ENCODE measurements at places on chromosomes 3 and 15.

DNA sequence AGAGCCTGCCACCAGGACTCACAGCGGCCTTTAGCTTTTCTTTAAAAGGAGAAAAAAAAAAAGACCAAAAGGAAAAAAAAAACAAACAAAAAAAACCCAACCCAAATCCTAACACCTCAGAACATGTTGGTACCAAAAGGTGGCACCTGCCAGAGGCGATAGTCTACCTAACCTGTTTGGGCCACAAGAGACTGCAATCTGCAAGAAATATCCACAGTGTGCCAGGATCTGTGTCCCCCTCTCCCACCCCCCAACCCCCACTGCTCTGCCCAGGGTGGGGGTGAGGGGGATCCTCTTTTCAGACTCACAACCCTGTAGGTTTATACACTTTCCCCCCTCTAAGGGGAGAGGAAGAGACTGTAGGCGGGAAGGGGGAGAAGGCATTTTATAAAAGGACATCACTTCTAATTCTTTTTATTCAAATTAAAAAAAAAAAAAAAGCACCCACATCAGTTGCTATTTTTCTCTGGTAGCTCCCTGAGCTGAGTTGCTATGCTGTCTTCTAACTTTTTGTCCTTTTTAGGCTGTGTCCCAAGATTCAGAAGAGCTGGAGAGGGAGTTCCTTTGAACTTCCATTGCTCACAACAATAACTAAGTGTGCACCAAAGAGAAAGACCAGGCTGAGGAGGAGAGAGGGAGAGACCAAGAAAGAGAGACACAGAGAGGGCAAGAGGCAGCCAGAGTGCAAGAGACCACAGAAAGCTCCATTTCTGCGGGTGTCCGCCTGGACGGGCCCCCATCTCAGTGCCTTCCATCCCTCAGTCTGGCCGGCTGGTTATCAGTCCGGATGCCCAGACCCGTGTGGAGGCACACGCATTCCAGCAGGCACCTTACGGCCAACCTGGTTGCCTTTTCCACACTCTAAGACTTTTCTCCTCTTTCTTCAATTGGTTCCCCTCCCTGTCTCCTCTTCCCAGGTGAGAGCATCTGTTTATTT is 48.9 kb downstream of the TLE3 start:
- DNase-seq: no peak

- no peak for DNase-seq
These were observed 204.3 kb downstream of the SUCLG2 start for GRCh38 chr3:67450153-67450552.

DNA sequence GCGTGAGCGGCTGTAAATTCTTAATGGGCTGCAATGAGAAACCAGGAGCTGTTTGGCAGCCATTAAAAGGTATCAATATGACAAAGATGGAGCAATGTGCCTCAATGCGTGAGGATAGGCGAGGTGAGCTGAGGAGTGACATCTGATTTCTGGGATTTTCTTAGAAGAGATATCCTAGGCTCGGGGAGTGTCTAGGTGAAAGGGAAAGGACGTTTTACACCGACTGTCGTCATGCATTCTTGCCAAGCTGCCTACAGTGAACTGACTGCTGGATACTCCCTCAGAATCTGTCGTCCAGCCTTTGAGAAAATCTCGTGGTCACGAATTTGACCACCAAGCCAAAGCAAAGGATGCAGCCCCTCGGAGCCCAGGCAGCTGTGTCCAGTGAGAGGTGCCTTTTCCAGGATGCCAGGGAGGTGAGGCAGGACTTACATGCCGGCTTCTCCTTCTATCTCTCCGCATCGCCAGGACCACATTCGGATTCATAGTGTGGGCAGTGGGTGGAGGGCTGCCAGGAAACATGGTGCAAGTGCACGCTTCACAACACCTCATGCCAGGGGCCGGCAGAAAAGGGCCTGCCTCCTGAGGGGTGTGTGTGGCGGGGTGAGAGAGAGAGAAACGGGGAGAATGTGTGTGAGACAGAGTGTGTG is 80.3 kb upstream of the ABHD17C start:
- DNase-seq: no peak

GRCh38 chr3:104347291-104347690 is 1019.4 kb upstream of the ALCAM start:
- no peak for DNase-seq

GRCh38 chr3:193344486-193344885 is 34.1 kb downstream of the ATP13A5 start:
- no peak for DNase-seq

DNA sequence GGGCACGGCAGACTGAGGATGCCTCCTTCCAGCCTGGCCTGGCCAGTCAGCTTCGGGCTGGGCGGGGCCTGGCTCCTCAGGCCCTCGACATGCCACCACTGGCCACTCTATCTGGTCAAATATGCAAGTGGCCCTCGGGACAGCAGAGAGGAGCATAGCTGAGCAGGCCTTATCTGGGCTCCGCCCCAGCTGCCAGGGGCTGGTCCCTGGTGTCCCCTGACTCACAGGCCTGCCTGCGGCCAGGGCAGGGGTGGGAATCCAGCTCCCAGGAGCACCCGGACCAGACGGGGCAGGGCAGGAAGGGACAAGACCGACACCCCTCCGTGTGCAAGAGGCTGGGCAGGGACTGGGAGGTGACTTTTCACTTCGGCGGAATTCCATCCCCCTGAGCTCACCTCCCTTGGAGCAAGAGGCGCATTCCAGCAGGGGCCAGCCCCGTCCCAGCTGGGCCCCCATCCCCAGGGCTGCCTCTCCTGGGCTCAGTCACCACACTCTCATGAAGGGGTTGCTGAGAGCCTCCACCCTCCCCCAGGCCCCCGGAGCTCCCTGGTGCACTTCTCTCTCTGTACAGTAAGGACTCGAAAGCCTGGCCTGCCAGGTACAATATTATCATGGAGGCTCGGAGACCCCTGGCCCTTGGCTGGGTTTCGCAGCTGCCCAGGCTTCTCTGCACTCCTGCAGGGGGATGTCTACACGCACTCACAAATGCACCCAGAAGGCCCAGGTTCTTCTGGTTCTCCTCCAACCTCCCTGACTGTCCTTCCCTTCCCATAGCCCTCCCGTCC is 29.5 kb downstream of the WNT7A start:
- no peak for DNase-seq

- DNase-seq: no peak
These were observed 1.6 kb downstream of the FAM174B start for GRCh38 chr15:92653836-92654539.

GRCh38 chr15:41849204-41849603 is 10.6 kb downstream of the PLA2G4B start:
- DNase-seq: no peak

DNA sequence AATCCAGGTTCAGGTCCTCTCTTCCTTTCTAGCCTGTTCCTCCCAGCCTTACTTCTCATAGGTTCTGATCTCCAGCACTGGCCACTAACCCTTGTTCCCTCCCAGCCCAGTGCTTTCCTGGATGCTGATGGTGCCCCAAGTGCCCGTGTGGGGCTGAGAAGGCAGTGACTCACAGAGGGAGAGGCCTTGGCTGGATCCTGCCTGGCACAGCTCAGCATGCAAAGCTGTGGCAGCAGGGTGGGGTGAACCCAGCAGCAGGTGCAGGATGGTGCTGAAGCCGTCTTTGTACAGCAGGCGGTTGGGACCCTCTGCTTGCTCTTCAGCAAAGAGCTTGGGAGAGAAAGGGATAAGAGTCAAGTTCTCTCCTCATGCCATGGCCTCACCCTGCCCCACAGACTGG is 7.6 kb downstream of the LPCAT4 start:
- no peak for DNase-seq

DNA sequence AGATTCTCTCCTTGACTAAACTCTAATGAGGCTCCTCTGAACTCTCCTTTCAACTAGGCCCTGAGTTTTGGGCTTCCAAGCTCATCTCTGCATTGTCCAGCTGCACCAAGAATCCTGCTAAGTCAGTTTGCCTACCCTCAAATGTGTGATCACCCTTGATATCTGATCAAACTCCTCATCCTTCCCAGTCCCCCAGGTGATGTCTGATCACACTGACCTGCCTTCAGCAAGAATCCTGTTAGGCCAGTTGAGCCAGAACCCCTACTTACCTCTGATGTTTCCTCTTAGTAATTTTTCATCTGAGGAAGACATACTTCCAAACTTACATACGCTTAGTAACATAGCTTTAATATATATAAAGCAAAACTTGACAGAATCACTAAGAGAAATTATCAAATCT is 28.8 kb downstream of the SUMF1 start:
- no peak for DNase-seq

DNA sequence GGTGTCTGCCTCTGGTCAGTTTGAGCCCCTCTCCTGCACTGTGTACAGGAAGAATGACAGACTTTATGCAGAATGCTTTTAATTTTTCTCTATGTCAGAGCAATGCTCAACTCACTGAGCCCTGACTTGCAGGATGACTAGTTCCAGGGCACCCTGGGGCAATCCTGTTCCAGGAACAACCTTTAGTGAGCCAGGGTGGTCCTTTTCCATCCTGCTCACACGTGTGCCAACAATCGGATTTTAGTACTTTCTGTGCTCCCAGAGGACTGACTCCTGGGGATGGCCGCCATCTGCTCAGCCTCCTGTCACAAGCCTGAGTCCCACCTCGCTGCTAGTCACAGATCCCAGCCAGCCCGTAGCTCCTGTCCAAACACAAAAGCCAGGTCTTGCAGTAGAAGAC is 48.2 kb upstream of the ALDH1A3 start:
- DNase-seq: no peak

GRCh38 chr3:19147905-19148767 is at the start of gene KCNH8:
KCNH8 (plus strand) TSS chr3:19148510; CDS start chr3:19148720, 210 bp downstream.
- peak; percentile 11 for DNase-seq

DNA sequence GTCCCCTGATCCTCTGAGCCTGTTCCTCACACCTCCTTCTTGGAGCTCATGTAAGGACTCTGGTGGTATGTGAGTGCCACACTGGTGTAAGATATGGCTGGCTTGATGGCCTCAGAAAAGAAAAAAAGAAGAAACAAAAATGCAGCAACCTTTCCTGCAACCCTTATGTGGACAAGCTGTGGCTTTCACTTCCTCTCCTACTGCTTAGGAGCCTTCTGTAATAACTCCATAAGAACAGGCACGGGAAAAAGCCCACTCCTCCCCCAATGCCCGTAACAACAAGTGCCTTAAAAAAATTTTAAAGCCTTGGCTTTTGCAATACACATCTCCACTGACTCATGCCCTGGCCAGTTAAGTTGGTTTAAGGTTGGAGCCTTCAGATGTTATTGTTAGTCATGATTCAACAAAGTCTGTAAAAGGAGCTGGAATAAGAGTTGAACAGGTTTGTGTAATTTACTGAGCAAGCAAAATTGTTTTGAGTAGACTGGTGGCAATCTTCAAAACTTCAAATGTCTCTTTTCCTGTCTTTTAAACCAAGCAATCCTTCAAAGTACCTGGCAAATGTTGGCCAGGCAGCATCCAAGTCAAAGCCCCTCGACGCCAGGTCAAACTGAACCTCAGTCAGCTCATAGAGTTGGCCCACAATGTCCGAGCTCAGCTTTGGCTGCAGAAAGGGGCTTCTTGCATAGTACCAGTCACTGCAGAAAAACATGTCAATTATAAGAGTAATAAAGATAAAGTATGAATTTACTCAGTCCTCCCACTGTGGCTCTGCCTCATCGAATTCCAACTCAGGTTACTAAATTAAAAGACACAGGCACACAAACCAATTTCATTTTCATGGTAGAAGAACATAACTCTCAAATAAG is 22.9 kb downstream of the FYCO1 start:
- DNase-seq: no peak

DNA sequence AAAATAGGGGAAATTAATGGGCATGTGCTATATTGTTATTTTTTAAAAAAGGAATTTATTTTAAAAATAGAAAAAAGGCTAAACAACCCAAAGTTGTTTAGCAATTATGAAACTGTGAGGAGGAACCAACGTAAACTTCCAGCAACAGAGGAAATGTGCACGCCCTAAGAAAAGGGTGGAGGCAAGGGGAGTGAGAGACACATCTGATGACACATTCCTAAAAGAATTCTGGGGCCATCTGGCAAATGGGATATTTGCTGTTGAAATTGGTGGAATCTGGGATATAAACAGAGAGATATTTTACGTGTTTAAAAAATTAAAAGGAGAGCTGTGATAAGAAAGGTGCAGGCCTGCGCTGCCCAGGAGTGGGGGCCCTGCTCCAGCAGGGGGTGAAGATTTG is 50.8 kb upstream of the MUC13 start:
- DNase-seq: no peak

GRCh38 chr3:114154321-114154821 is 24.5 kb downstream of the DRD3 start:
- DNase-seq: no peak

GRCh38 chr15:79620112-79620857 is 188.1 kb downstream of the MINAR1 start:
- no peak for DNase-seq

DNA sequence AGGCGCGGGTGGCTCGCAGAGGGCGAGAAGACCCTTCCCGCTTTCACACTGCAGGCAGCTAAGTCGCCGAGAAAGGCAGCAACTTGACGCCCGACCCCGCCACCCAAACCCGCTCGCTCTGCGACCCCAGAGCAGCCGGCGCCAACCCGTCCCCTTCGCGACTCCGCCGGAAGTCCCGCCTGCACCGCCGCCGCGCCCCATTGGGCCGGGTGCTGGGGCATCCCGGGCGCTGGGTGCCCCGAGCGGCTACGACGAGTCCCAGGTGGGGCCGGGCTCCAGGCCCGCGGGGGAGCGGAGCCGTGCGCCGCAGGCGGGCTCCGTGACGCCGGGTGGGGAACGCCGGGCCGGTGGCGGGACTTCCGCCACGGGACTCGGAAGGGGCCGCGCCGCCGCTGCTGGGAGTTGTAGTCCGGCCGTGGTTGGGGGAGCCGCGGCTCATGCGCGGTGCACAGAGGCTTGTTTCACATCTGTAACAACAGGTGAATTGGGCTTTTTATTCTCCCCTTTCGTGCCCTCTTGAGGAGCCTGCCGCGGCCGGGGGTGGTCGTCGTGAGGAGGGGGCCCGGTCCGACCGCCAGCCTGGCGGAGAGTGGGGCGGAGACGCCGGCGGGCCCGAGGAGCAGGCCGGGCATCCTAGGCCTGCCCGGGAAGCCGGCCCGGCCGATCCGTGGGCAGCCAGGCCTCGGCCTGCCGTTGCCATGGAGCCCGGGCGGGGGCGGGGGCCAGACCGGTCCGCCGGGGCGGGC is at the start of gene DHX30:
Gene DHX30, plus strand, starts transcription at position 405 of the 746 bp plus-strand sequence. CDS start 7,546 bp downstream, outside the sequence.
- DNase-seq: peak; percentile 81

DNA sequence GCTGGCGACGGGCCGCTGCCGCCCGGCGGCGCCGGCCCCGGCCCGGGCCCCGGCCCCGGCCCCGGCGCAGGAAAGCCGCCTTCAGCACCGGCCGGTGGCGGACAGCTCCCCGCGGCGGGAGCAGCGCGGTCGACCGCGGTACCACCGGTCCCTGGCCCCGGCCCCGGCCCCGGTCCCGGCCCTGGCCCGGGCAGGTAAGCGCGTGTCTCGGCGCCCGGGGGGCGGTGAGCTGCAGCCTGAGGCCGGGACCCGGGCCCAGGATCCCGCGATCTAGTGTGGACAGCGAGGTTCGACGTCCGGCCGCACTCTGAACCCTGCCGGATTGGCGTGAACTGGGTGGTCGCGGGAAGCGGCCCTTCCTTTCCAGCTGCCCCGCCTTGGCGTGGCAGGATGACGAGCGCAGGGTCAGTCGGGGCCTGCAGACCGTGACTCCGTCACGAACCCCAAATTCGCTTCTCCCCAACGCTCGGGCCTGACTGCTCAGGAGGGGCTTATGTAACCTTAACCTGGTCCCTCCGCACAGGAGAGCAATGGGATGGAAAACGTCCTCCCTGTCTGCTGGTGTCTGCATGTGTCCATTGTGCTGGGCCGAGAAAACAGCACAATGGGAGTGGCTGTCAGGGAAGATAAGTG is 472 bp downstream of the BSN start:
- no peak for DNase-seq

All from CD8-positive, alpha-beta memory T cell (primary cell).